ENCODE measurements at places on chromosomes 4 and X.
A peak's percentile ranks its signal among the peaks of the same experiment; 100 is the strongest.

- DNase-seq = no peak
Observed at GRCh38 chrX:8484360-8484949, 19.8 kb downstream of the VCX3B start.

DNA sequence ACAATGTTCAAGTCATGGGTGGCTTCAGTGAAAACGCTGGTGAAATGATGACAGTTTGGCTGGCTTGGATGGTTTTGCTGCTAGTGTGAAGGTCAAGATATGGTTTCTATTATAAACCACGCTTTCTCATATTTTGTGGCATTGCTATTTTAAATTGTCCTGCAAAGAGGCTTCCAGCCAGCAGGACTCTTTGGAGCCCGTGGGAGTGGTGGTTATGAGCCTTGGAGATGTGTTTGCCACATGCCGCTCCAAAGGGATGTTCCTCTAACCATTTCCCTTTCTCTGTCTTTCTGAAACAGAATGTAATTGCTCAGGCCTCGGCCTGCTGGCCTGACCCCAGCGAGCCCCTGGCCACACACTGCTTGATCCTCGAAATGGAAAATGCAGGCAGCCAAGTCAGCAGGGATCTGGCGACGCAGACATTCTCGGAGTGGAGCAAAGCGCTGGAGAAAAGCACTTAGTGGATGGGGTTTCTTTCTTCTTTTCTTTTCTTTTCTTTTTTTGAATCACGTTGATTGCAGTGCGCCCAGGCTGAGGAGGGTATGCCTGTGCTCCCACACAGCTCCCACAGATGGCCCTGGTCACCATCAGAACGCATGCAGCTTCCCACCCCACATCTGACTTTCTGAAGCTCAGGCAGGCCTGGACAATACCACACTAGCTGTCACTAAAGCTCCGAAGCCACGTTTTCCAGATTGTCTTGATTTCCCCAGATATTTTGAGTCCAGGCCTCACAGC, 114.0 kb downstream of the ENPP6 start:
- DNase-seq = no peak

DNA sequence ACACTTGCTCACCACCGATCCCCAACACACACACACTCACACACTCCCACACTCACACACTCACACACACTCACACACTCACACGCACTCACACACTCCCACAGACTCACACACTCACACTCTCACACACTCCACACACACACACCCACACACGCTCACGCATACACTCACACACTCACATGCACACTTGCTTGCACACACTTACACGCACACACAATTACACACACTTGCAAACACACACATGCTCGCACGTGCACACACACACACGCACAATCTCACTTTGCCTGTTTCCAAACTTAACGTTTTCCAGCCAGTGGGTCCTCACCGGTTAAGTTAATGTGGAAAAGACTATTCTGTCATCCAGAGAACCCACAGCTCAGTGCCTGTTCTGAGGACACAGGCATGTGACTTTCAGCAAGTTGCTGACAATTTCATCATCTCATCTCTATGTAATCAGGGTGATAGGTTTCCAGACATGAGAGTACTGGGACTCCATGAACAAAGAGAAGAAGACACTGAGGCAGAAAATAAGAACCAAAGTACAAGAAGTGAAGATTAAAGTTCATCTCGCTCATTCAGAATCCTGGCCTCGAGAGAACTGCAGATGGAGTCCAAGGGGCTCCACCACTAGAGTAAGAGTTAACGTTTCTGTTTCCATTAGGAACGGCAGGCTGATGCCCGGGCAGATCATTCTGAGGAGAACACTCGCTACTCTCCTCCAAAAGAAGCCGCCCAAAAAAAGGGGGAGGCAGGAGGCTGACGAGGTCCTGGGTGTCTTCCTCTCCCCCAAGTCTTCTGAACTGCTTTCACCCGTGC, 153.2 kb upstream of the FRG1 start:
- peak; percentile 30 for DNase-seq

DNA sequence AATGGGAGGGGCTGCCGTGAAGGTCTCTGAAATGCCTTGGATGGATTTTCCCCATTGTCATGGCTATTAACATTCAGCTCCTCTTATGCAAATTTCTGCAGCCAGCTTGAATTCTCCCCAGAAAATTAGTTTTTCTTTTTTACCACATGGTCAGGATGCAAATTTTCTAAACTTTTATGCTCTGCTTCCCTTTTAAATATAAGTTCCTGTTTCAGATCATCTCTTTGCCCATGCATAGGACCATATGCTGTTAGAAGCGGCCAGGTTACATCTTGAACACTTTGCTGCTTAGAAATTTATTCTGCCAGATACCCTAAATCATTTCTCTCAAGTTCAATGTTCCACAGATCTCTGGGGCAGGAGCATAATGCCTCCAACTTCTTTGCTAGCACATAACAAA, 13.8 kb upstream of the CLDN34 start:
- DNase-seq = peak; percentile 11

DNA sequence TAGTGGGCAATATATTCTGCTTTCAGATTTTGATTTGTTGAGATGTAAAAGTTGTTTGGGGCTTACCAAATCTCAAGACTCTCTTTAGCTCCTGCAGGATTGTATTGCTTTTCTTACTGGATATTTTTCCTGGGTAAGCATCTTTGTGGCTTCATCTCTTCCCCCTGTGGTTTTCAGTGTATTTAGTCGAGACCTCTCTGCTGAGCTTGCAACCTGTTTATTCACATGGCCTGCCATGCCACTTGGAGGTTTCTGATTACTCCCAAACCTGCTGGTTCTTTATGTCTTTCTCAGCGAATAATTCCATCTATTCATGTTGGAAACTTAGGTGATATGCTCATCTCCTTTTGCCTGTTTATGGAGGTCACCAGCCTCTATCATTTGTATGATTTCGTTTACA, 10.9 kb downstream of the CCNG2 start:
- DNase-seq = no peak

DNA sequence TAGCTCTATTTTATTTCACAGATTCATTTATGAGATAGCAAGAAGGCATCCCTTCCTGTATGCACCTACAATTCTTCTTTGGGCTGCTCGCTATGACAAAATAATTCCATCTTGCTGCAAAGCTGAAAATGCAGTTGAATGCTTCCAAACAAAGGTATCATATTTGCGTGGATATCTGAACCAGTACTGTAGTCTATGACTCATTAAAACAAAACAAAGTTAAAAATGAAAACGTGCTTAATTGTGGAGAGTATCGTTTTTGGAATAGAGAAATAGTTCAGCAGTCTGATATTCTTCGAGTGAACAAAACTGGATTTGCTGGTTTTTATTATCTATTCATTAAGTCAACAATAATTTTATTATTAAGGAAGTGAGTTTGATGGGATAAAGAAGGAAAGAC, 6.3 kb downstream of the AFP start:
- DNase-seq = no peak

GRCh38 chrX:119948381-119948780, 4.8 kb upstream of the NKAP start:
- no peak for DNase-seq

DNA sequence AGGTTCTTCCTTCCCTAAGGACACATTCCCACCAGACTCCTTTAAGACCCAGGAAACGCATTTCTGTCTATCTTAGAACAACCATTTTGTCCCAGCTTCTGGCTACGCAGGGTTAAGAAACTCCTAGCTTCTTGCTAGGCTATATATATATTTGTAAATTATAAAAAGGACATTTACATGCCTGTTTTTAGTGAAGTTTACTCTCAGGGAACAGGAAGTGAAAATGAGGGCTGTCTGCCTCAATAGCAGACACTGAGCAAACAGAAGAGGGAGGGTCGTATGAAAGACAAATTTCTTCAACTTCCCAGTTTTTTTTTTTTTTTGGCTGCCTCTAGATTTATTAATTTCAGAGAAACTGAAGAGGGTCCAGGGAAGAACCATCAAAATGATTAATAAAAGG, 9.3 kb upstream of the FRMPD3 start:
- DNase-seq = peak; percentile 20

DNA sequence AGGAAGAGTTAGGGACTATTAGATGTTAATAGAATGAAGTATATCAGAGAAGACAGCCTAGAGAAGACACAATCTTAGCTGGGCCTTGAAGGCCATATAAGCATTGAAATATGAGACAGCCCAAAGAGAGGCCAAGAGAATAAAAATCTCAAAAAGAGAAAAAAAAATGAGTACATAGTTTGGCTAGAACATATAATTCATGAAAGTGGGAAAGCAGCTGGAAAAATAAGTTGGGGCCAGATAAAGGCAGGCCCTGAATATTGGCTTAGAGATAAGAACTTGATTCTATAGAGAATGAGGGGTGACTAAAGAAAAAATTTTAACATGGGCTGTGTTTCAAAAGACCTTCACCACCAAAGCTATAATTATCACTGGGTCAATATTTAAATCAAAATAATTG, 7.4 kb upstream of the UTP3 start:
- no peak for DNase-seq

DNA sequence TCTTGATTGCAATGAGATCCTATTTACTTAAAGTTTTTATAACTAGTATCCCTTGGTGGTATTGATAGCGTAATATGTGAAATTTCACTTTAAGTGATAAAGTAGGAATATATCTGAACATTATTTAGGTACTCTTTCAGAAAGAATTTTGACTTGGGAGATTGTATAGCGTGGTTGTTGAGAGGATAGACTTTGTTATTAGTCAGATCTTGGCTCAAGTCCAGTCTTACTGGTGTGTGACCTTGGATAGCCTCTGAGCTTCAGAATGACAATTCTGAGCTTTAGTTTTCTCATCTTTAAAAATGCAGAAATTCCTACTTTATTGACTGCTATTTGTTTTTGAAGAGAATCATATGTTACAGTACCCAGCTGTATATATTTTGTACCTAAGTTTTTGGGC, 32.6 kb downstream of the DCK start:
- DNase-seq = peak; percentile 25

DNA sequence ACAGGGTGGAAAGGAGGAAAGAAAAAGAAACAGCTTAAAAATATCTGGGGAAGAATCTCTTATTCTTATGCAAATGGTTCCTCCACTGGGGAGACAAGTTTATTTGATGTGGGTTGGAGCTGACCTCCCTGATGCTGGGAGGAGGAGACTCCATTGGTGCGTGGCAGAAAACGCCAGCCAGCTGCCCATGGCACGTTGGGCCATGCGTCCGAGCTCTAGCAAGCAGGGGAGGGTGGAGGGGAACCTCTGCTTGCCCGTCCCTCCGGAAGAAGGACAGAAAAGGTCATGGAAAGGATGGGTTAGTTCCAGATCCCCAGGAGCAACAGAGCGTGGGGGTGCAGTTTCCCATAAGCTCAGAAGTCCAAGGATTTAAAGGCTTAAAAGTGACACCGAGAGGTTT, 210.4 kb downstream of the KLHL4 start:
- DNase-seq = no peak

DNA sequence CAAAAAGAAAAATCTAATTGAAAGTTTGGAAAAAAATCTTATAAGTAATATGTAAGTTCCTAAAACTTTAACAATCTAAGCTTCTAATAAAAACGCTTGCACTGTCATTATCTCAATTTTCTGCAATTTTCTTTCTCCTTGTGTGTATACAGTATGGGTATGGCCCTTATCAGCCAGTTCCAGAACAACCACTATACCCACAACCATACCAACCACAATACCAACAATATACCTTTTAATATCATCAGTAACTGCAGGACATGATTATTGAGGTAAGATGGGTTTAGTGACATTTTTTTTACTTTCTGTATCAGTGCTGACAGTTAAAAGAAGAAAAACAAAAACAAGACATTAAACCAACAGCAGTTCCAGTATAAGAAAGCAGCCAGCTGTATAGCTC, 4.9 kb downstream of the STATH start:
- no peak for DNase-seq

- no peak for DNase-seq
Observed at GRCh38 chrX:108811891-108812290, 75.5 kb upstream of the IRS4 start.

GRCh38 chr4:15654593-15655222, 449 bp downstream of the FBXL5 start:
- no peak for DNase-seq

DNA sequence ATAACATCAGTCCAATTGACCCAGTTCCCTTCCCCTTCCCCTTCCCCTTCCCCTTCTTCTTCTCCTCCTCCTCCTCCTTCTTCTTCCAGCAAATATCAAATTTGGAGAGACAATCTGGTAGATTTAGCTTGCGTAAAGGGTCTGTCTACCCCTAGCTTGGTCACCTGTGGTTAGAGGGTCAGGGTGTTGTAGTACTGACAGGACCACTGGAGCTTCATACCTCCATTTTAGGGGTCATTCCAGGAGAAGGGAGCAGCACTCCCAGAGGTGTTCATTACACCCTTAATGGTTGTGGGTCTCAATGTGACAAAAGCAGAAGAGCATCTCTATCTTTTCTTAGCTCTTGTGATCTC, 3.7 kb upstream of the FGB start:
- no peak for DNase-seq

DNA sequence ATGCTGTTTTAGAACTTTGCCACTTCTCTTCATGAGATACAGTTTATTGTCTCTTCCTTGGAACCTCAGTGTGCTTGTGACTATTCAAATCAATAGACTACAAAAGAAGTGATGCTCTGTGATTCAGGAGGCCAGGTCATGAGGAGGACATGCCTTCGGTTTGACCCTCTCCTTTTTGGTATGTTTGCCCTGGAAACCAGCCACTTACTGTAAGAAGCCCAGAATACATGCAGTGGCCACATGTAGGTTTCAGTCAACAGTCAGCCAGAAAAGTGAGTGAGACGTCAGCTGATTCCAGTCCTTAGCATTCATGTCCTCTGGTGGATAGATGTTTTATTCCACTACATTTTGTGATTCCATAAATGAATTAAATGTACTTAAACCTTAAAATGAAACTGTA, 328.7 kb downstream of the PCDH18 start:
- no peak for DNase-seq

GRCh38 chr4:73376976-73377375, 27.1 kb upstream of the ALB start:
- peak; percentile 43 for DNase-seq

- no peak for DNase-seq
Observed at GRCh38 chrX:139969286-139969685, 4.0 kb upstream of the CXorf66 start.

DNA sequence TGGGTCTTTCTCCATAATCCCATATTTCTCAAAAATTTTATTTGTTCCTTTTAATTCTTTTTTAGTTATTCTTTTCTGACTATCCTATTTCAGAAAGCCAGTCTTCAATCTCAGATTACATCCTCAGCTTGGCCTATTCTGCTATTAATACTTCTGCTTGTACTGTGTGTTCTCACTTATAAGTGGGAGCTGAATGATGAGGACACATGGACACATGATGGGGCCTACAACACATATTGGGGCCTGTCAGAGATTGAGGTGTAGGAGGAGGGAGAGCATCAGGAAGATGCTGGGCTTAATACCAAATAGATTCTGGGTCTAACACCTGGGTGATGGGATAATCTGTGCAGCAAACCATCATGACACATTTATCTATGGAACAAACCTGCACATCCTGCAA, 82.3 kb downstream of the MAGEE1 start:
- no peak for DNase-seq

Measured in MV-4-11 (cell line).